ENCODE measurements at places on chromosomes 6 and 20. TPM values are rescaled to one million over a fixed set of nuclear protein-coding genes. Genes with fewer than 3 reads are reported as not detected.

GRCh38 chr6:137570393-137570792 lies 76.2 kb upstream of the OLIG3 start:
- DNase-seq = no peak

GRCh38 chr6:144912474-144912873 lies 627.3 kb downstream of the UTRN start:
- no peak for DNase-seq

- DNase-seq = no peak
Observed at GRCh38 chr6:110550353-110550752, 73.9 kb upstream of the SLC22A16 start.

The CALHM6 gene
- not detected for total RNA-seq

The FHL5 gene
- not detected for total RNA-seq

The EXOC2 gene
- total RNA-seq = 30.5 TPM

DNA sequence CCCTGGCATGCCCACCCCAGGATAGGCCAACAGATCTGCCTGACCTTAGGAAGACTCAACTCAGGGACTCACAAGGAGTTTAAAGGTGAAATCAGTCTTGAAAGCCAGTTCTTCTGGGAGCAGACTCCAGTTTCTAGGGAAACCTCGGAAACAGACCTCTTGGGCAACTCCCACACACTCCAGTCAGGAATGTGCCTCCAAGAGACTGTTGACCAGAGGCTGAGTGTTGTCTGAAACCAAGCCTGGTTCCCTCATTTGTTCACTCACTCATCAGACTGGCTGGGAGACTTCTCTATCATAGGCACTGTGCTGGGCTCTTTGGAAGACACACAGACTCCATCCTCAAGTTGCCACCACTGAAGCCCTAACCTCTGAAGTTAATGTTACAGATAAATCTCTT lies 1.8 kb downstream of the TREM1 start:
- DNase-seq = no peak

The TBXT gene
- not detected for total RNA-seq

The ABHD16B gene
- total RNA-seq = not detected

The BNIP5 gene
- not detected for total RNA-seq

The ACTL10 gene
- not detected for total RNA-seq
